ENCODE measurements at places on chromosomes 1 and 21. TPM values are rescaled to one million over a fixed set of nuclear protein-coding genes. Genes with fewer than 3 reads are reported as not detected.

GRCh38 chr1:51463561-51463960 is 55.5 kb downstream of the EPS15 start:
- DNase-seq = peak; percentile 64

GRCh38 chr1:92924501-92924900 is 36.8 kb downstream of the DIPK1A start:
- no peak for DNase-seq

DNA sequence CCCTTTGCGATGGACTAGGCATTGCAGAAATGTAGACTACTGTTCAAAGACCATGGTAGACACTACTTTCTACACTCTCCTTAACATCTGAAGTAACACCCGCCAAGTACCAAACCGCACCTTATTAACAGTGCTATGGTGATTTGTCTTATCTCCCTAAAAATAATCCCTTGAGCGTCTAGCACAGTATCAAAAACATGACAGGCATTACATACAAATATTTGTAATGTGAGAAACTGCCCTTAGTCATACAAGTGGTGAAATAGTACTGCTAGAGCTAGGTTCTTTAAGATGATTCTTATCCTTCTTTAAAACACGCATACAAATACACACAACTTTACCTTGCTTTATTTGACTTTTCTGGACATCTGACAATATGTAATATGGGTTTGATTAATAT is 27.2 kb downstream of the PUM1 start:
- DNase-seq = no peak

GRCh38 chr1:165424454-165425216 is 20.3 kb downstream of the RXRG start:
- DNase-seq = no peak

DNA sequence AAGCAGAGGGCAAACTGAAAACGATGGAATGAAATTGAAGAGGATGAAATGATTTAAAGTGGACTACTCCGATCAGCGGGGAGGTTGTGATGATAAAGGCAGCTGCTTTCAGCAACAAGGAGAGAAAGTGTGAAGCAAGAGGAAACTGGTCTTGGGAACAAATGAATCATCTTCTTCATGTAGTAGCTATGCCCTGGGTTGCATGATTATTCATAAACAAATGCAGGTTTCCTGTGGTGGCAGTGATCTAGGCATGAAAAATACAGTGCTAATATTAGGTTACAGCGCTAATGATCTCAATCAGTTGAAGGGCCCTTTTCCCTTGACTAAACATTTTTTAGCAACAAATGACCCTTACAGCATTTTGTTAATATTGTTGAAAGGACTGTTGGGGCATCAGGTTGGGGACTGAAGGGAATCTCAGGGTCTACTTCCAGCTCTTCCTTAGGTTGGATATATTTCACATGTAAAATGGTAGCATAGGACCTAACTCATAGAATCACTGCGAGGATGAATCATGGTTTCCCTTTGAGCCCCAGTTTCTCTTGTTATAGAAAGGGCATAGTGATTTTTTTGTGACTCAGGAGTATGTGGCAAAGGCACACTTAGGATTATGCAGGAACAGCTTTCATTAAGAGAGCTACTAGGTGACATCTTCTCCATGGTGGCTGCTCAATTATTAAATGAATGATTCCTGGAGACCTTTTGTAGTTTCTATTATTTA is 1.9 kb upstream of the ZFYVE9 start:
- no peak for DNase-seq

DNA sequence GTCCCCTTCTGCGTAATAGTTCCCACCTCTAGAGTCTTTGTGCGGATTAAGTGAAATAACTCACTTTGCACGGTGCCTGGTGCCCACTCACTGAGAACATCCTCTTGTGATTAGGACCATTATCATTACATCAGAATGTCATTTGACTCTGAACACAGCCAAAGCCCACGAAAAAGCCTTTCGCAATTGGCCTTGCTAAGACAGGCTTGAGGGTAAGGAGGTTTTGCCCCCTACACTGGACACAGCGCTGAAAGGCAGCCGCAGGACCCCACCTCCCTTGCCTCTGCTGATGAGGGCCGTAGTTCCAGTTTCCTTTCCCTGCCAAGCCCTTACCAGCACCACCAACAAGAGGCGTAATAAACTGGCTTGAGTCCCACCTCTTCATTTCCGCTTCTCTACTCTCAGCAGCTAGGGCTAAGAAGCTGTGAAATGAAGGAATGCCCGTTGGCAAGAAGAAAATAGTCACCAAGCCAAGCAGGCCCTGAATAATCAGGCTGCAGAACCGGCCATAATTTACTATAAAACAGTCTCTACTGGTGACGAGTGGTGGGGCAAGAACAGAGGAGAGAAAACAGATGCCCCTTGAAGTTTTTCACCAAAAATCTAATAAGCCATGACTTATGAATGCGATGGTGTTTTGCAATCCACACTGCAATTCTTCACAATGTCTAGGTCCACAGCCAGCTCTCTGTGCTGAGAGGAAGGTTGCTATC is 53.1 kb downstream of the SH3GLB1 start:
- DNase-seq = no peak

- DNase-seq = peak; percentile 53
Observed at GRCh38 chr1:178093951-178094738, at the start of gene RASAL2. TSS of gene RASAL2 (plus strand) at chr1:178094104. CDS start at chr1:178094493, 389 bp downstream.

DNA sequence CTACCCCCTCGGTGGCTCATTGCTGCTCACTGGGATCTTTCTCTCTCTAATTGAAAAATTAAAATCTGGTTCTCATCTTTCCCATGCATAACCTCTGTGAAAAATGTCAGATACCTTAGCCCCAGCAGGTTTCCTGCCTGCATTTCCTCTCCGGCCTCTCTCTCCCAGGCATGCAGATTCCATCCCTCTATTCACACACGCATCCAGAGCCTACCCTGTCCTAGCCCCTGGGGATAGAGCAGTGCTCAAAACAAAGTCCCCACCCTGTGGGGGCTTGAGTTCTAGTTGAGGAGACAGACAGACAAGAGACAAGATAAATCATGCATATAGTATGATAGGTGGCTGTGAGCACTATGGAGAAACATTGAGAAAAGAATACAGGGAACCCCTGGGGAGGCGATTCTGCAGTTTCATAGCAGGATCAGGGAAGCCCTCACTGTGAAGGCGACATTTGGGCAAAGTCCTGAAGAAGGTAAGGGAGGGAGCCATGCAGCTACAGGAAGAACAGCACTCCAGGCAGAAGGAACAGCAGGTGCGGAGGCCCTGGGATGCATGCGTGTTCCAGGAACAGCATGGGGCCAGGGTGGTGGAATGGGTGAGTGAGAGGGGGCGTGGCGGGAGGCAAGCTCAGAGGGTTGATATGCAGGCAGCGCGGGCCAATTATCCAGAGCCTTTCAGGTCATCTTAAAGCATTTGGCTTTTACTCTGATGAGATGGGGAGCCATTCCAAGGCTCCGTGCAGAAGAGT is 3.5 kb upstream of the BSND start:
- no peak for DNase-seq

- DNase-seq = no peak
Observed at GRCh38 chr1:37197411-37197810, 163.1 kb upstream of the GRIK3 start.

The SLAMF8 gene
- 4.5 TPM for polyA plus RNA-seq

The CYP4A22 gene
- 0.03 TPM for polyA plus RNA-seq

The BSND gene
- not detected for polyA plus RNA-seq
